ENCODE measurements at places on chromosomes 12 and 14.

DNA sequence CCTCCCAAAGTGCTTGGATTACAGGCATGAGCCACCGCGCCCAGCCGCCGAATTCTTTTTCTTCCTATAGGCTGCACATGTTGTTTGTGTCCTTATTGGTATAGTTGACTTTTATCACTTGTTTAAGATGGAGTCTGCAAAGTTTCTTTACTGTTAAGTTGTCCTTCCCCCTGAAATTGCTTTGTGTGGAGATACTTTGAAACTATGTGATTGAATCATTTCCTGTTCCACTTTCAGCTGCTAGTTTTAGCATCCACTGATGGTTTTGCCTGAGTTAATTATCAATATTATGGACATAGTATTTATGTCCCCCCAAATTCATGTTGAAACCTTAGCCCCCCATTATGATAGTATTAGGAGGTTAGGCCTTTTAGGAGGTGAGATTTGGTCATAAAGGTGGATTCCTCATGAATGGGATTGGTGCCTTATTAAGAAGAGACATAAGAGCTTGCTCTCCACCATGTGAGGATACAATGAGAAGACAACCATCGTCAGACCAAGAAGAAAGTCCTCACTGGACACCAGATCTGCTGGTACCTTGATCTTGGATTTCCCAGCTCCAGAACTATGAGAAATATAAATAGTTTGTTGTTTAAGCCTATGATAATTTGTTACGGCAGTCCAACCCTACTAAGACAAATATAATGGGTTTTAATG is 34.9 kb downstream of the PPHLN1 start:
- DNase-seq = peak; percentile 25

DNA sequence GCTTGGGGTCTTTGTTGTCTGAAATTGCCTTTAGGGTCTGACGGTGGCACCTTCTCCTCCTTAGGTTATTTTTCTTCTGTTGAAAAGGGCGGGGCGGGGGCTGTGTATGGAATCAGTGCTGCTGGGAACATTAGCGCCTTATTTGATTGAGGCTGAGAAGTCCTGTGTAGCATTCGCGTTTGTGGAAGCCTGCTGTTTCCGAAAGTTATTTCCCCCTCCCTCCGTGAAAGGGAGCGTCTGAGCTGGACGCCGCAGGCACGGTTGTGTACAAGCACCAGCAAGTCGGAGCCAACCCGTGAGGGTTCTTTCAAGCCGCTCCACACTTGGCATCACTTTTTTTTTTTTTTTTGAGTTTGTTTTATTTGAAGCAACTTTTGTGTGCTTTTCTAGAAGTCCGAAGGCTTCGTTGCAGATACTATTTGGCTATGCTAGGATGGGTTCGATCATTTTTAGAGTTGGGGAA is 1.1 kb downstream of the SYNE2 start:
- DNase-seq = peak; percentile 84

GRCh38 chr14:34179727-34180126 is 228.9 kb upstream of the EGLN3 start:
- DNase-seq = peak; percentile 13

GRCh38 chr12:50073206-50073605 is 11.9 kb upstream of the SMARCD1 start:
- no peak for DNase-seq

DNA sequence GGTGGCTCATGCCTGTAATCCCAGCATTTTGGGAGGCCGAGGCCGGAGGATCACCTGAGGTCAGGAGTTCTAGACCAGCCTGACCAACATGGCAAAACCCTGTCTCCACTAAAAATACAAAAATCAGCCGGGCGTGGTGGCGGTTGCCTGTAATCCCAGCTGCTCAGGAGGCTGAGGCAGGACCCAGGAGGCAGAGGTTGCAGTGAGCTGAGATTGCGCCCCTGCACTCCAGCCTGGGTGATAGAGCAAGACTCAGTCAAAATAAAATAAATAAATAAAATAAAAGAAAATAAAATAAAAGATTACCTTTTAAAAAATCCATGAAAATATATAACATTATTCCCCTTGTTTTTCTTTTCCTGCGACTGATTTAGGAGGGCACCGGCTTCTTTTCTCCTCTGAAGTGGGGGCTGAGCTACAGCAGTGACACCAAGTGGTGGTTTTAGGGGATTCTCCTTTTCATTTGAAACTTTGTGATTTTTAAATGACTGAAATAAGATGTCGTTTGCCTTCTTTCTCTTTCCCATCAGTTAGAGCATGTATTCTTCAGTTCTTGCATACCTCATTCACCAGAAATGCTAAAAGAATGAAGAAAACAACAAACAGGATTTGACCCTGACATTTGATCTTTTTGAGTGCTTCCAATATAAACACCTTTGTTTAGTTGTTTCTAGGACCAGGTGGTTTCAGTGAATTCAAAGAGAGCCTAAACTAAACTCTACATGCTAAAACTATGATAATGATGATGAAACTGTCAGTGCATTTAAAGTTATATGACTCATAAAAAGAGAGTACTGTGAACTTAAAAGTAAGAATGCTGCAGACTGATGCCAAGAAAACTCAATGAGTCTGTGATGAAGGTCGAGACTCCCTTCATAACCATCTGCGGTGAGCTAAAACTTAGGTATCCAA is 22.6 kb upstream of the PKP2 start:
- DNase-seq = peak; percentile 49
